ENCODE measurements at places on chromosomes 3 and 15.

GRCh38 chr15:69498987-69499386 is 46.4 kb downstream of the RPLP1 start:
- no peak for DNase-seq

- DNase-seq, result no peak
Measured at GRCh38 chr3:194588741-194589140, 44.5 kb downstream of the TMEM44 start.

DNA sequence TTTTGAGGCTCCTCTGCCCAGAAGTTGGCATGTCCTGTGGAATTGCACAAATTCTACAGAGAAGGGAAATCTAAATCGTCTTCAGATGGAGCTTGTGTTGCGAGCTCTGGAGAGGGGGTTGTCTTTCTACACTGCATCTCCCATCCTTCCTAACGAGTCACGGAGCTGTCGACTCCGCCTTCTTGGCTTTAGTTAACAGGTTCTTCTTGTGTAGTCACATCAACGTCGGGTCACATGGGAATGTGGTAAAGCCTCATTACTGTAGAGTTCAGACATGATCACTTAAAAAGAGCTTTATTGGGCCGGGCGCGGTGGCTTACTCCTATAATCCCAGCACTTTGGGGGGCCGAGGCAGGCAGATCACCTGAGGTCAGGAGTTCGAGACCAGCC is 60.0 kb downstream of the DNASE1L3 start:
- no peak for DNase-seq

DNA sequence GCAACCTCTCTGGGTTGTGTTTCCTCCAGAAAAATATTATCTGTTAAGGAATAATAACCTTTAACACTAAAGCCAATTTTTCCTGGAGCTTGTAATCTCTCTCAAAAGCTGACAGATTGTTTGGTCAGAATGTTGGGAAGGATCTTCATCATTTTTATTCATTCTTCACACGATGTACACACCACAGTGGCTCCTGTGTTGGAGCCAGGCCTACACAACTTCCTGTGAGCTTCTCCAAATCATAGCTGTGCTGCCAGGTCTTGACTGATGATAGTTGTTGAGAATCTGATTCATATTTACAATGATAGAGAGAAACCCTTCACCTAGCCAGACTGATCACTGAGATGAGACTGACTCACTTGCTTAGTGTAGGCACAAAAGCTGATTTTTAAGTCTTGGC is 151.0 kb upstream of the ROBO2 start:
- DNase-seq, result no peak

DNA sequence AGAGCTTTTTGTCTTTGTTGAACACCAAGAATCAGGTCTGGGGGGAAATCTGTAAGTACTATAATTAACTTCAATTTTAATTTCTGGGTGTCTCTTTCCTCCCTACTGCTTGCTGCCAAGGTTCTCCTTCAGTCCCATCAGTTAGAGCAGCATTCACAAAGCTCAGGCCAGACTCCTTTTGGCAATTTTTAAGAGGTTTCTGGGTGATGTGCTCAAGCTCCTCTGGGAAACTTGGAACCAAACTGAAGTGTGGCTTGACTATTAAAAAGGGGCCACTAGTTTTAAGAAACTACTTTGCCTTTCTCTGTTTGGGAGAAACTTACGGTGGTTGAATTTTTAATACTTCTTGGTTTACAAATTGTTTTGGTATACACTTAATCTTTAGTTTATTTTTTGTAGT is 227.7 kb upstream of the SOX2 start:
- DNase-seq, result no peak

- DNase-seq, result no peak
Measured at GRCh38 chr3:113985541-113985940, 37.7 kb downstream of the ZDHHC23 start.

DNA sequence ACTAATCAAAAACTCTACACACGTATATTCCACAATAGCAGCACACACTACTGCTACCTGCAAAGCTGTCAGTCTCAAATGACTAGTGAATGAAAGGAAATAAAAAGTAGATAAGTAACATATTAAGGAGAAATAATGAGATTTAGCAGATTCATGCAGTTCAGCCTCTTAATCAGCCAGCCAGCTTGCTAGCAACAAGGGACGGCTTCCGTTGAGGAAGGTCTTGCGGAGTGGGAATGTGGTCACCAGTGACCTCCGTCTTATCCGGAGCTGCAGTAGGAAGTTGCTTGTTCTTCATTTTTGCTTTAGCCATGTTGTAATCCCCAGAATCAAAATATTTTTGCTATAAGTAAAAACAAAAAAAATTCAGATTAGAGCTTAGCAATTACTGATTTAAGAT is 17.1 kb downstream of the ARPP19 start:
- DNase-seq, result no peak

DNA sequence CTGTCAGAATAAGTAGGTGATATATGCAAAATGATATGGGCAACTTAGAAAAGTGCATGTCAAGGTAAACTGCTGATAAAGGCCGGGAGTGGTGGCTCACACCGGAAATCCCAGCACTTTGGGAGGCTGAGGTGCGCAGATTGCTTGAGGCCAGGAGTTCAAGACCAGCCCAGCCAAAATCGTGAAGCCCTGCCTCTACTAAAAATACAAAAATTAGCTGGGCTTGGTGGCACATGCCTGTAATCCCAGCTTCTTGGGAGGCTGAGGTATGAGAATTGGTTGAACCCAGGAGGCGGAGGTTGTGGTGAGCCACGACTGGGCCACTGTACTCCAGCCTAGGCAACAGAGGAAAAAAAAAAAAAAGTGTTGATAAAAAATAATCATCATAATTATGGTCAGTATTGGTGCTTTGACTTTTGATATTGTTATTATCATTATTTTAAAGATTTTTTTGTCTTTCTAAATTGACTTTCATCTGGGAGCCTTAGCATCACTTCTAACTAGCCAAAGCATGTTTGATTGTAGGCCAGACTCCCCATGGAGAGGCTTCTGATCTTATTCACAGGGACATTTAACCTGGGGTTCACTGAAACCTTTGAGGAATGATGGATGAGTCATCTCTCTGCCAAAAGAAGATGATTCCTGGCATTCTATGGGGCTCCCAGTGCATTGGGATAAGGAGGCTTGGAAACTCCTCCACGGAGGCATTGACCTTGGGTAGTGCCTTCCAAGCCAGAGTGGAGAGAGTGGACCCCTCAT is 5.6 kb downstream of the ZBTB38 start:
- no peak for DNase-seq

DNA sequence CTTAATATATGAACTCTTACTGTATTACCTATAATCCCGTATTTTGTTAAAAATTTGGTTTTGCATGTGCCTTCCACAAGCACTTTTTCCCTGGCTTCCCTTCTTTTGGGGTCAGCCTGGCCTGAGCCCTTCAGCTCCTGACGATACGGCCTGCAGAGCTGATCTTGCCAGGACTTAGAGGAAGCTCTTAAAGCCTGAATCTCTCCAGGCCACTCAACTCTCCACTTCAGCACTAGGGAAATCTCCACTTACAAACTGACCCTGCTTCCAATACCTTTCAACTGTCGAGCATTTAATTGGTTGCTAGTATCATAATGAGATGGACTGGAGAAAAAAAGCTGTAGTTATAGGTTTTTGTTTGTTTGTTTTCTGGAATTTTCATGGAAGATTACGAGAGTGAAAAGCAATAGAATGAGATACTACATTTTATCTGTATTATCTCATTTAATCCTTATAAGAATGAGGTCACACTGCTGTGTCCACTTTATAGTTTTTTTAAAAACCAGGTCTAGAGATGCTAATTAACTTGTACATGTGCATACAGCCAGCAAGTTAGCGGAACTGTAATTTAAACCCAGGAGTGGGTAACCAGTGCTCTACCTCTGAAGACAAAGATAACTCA is 54.8 kb downstream of the ZBTB38 start:
- no peak for DNase-seq

DNA sequence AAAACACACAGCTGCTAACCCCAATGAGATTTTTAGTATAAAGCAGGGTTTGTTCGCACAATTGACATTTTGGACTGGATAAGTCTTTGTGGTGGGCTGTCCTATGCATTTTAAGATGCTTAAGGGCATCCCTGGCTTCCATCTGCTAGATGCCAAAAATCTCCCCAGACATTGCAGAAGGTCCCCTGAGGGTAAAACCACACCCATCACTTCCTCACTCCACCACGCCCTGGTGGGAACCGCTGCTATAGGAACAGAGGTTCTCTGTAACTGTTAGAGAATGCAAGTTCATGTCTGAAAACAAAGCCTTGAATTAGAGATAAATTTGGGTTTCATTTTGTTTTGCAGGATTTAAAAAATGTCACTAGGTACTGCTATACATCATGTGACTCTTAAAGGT is 67.7 kb downstream of the ARHGEF26 start:
- DNase-seq, result no peak

DNA sequence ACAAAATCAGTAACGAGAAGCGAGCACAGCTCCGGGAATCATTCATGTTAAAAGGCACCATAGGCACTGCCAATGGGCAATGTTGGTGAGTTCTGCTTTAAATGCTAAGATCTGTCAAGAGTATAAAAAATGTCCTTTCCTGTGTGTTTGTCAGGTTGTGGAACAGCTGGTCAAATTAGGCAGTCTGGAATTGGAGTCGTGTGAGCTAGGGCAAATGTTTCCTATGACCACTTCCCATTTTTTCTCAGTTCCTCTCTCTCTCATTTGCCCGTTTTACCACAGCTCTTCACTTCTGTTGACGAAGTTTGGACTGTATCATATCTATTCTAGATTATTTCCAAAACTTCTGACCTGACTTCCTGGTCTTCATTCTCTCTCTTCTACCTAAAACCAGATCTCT is 60.8 kb upstream of the GOLIM4 start:
- DNase-seq, result no peak

- no peak for DNase-seq
Measured at GRCh38 chr15:81880833-81881232, 165.0 kb downstream of the MEX3B start.
